Ureter (tissue), 1 donor: ENCODE measurements at places on chromosomes 16 and 17. TPM values are rescaled to one million over a fixed set of nuclear protein-coding genes. Genes with fewer than 3 reads are reported as not detected.

The CMTM2 gene
- total RNA-seq: not detected

The TMEM98 gene
- 41.9 TPM for total RNA-seq

- no peak for DNase-seq
These were observed 125.4 kb downstream of the BCAS3 start for GRCh38 chr17:60803059-60803458.

The KRTAP16-1 gene
- not detected for total RNA-seq

The GAS2L2 gene
- total RNA-seq: not detected

The LITAFD gene
- not detected for total RNA-seq

DNA sequence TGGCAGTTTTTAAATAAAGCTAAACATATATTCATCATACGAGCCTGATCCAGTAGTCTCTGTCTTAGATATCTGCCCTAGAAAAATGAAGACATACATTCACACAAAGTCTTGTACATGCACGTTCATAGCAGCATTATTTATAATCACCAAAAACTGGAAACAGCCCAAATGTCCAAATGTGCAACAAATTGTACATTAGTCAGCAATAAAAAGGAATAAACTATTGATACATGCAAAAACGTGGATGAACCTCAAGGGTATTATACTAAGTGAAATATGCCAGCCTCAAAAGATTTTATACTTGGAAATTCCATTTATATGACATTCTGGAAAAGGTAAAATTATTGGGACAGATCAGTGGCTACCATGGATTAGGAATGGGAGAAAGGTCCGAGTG, 22.8 kb downstream of the AATF start:
- no peak for DNase-seq

The CCDC200 gene
- total RNA-seq: not detected

DNA sequence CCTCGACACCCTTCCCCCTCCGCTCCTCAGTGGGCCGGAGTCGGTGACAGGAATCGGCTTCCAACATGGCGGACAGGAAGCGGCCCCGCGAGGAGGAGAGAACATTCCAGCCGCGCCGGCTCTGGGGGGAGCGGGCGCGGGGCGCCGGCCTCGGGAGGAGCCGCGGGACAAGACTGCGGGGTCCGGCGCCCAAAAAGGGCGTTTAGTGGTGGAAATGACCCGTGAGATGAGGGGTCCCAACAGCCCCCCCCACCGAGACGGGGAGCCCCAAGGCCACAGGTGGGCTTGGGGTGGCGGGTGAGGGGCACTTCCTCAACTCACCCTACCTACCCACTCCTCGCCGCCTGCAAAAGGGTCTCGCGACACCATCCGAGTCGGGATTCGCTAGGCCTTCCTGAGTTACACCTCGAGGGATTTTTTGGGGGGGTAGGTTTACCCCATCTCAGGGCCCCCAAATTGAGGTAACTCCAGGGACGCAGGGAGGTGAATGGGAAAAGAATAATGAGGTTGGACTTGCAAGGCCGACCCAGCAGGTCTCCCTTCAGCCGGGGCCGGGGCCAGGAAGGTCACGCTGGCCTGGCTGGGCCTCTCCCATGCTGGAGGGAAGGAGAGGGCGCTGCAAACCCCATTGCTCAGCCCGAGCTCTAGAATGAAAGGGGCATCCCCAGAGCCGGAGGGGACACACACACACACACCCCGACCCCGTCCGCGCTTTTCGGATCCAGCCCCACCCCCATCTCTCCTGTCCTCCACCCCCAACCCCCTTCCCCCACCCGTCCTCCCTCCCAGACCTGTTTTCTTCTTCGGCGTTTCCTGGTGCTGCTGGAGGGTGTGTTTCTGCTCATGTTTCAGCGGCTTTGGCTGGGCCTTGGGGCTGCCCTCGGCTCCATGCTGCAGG, 707 bp downstream of the NUFIP2 start:
- DNase-seq: peak; percentile 67

- DNase-seq: no peak
These were observed 61.1 kb downstream of the BANP start for GRCh38 chr16:88012360-88012759.

GRCh38 chr17:40922239-40922638, 15.2 kb downstream of the KRT23 start:
- DNase-seq: no peak

- no peak for DNase-seq
These were observed 16.2 kb downstream of the LUC7L start for GRCh38 chr16:212999-213398.

- no peak for DNase-seq
These were observed 73.1 kb upstream of the MAF start for GRCh38 chr16:79673635-79674034.

GRCh38 chr16:14600164-14600563, 29.9 kb downstream of the PARN start:
- DNase-seq: no peak

DNA sequence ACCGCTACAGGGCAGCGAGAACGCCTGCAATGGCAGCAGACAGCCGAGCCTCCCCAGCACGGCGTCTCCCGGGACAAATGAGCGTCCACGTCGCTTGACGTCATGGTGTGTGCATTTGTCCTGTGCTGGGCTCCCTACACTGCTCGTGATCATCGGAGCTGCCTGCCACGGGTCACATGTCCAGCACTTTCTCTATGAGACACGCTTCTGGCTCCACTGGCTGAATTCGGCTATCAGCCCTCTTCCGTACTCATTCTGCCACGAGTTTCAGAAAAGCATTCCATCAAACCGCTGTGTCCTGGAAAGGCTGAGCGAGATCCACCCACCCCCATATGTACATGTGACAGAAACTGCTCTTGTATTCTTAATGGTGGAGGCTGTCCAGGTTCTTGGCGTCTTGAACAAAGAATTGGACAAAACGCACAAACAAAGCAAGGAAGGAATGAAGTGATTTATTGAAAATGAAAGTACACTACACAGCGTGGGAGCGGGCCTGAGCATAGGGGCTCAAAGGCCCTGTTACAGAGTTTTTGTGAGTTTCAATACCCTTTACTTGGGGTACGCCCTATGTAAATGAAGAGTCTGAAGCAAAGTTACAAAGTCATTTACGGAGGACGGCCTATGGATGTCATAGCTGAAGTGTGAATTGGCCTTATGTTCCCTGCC, 28.5 kb upstream of the SHCBP1 start:
- DNase-seq: no peak

The WNT9B gene
- 1.1 TPM for total RNA-seq

The CPHXL2 gene
- not detected for total RNA-seq

GRCh38 chr16:89555780-89556179, 4.7 kb upstream of the RPL13 start:
- no peak for DNase-seq

DNA sequence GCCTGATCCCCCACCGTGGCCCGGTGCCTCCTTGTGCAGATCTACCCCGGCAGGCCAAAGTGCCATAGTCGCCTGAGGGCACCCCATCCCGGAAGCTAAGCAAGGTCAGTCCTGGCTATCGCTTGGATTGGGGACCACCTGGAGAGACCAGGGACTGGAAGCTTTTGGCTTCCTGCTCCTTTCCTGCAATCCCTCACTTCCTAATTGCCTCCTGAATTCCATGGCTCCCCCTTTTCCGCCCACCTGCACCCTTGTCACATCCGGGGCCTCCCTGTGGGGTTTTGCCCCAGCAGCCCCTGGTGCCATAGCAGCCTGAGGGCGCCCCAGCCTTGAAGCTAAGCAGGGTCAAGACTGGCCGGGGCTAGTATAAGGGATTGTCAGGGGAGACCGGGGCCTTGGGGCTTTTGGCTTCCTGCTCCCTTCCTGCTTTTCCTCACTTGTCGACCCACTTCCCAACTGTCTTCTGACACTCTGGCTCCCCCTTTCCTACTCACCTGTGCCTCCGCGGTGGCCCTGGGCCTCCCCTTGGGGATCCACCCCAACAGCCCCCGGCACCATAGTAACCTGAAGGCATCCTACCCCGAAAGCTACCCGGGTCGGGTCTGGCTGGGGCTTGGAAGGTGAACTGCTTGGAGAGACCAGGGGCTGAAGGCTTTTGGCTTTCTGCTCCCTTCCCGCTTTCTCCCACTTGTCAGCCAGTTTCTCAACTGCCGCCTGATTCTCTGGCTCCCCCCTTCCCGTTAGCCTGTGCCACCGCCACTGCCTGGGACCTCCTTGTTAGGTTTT, 2293.6 kb downstream of the TP53TG3F start:
- no peak for DNase-seq

DNA sequence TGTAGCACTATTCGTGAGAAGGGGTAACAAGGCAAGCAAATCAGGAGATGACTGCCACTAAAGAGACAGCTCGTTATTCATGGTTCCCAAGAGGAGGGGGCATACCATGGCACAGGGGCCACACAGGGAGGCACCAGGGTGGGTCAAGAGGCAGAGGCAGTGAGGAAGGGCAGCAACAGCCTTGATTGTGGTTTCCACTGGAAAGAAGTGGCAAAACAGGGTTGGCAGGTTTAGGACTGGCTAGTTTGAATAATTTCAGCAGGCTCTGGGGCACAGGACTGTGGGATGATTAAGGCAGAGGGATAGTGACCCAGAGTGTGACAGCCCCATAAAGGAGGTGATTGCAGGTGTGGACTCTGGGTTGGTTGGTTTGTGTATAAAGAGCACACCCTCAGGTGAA, 188.9 kb downstream of the CBLN1 start:
- DNase-seq: no peak

The CENPV gene
- 44.0 TPM for total RNA-seq

The TEX14 gene
- total RNA-seq: 0.55 TPM

GRCh38 chr17:74446551-74447500, 14.9 kb downstream of the GPRC5C start:
- no peak for DNase-seq

The TPSG1 gene
- total RNA-seq: 1.7 TPM

GRCh38 chr16:56960681-56961281, 969 bp upstream of the CETP start:
- no peak for DNase-seq

- peak; percentile 32 for DNase-seq
These were observed 25.6 kb downstream of the IL21R start for GRCh38 chr16:27427538-27427937.

GRCh38 chr17:75889454-75889853, 7.3 kb downstream of the TRIM65 start:
- no peak for DNase-seq

The OSGIN1 gene
- total RNA-seq: 5.9 TPM

- no peak for DNase-seq
These were observed 5.5 kb downstream of the MYO19 start for GRCh38 chr17:36529121-36529520.

GRCh38 chr17:8405499-8406016, 7.9 kb upstream of the RNF222 start:
- DNase-seq: no peak

The GDPD1 gene
- total RNA-seq: 3.6 TPM

- peak; percentile 76 for DNase-seq
These were observed at the start of gene ITGB4 for GRCh38 chr17:75720656-75721462. Gene ITGB4 (plus strand): TSS chr17:75721459. CDS start chr17:75724704, 3,245 bp downstream.

DNA sequence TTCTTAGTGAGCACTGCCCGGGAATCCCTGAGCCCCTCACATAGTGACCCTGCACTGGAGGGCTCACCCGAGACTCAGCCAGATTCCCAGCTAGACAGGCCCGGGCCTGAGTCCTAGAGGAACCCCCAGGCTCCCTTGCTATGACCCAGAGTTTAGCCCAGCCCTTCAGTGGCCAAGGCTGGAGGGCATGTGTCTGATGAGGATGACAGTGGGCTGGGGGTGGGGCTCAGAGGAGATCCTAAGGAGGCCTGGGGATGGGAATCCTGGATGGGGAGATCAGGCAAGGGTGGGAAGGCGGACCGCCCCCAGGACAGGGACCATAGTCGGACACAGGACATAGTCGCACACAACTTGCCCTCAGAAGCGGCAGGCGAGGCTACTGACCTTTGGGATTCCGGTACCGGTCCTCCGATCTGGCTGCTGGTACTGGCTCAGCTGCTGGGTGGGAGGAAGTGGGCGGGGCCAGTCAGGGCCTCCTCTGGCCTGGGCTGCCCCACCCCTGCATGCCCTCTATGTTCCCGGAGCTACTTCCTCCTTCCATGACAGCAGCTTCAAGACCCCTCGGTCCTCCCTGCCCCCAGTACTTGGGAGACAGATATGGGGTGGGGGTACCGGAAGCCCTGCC, 1.1 kb downstream of the CD79B start:
- DNase-seq: peak; percentile 72

The SLC5A10 gene
- total RNA-seq: not detected

DNA sequence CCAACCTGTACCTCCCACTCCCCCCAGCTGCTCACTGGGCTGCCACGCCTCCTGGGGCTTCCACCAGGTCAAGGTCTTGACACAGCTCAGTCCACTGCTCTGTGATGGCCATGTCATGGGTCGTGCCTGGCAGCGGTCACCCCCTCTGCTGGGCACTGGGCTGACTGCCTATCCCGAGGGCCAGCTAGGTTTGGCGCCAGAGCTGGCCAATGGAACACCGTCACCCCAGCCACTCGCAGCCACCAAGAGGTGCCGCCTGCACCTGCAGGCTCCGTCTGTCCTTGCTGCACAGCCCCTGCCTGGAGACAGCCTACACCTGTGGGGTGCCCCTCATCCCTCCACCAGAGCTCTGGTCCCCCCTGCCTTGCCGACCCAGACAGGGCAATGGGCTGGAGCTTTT, 4.5 kb upstream of the RAB40C start:
- no peak for DNase-seq

The ARMC5 gene
- 9.7 TPM for total RNA-seq
